ENCODE measurements at places on chromosomes 6 and 20.

DNA sequence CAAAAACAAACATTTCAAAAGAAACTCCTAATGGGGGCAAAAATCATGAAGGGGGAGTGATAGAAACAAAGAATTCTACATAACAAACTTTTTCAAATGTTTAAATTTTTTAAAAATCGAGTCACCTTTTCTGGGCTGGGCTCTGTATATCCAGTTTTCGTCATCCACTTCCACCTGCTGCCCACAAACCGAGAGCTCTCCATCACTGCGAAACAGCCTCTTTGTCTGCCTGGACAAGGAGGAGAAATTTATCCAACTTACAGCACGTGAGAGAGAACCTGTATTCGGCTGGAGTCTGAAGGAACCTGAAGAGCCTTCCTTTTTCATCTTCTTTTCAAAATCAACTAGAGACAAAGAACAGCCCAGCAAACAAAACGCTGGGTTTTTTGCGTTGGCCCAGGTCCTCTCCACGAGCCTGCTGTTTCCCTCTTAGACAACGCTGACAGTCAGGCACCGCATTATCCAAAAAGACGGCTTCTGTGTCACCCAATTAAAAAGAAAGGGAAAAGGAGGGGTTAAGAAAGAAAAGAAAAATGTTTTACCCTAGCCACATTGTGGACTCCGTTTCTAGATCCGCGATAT is 72.4 kb upstream of the NHSL1 start:
- no peak for DNase-seq

DNA sequence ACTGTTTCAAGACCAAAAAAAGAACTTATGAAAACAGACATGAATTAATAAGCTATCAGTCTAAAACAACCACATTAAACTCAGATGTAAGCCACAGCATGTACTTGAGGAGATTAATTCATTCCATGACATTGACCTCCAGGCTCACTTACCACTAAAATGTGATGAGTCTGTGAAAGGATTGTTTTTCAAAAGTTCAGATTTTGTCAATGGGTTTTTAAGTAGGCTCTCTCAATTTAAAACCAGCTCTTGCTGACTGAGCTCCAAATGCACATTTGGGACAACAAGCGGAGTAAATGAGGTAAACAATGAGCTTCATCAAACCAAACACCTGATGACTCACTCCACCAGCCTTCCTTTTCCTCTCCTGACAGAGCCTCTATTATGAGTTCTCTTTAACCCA is 197.0 kb downstream of the SIM1 start:
- DNase-seq: no peak

- no peak for DNase-seq
Observed at GRCh38 chr20:58590679-58591473, 60.2 kb upstream of the STX16 start.

DNA sequence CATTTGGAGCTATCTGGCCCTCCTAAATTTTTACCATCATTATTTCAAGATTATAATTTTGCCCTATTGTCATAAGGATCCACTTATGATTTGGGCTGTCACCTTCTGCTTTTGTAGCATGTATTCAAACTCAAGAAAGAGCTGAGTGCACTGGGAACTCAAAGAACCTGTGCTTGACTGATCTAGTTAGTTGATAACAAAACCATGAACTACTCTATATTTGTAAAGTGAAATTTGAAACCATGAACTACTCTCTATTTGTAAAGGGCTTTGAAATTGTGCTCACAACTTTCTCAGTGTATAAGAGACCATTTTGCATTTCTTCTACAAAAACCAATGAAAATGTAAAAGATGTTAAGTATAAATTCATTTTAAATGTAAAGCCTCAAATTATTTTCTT is 77.5 kb upstream of the POPDC3 start:
- DNase-seq: no peak

DNA sequence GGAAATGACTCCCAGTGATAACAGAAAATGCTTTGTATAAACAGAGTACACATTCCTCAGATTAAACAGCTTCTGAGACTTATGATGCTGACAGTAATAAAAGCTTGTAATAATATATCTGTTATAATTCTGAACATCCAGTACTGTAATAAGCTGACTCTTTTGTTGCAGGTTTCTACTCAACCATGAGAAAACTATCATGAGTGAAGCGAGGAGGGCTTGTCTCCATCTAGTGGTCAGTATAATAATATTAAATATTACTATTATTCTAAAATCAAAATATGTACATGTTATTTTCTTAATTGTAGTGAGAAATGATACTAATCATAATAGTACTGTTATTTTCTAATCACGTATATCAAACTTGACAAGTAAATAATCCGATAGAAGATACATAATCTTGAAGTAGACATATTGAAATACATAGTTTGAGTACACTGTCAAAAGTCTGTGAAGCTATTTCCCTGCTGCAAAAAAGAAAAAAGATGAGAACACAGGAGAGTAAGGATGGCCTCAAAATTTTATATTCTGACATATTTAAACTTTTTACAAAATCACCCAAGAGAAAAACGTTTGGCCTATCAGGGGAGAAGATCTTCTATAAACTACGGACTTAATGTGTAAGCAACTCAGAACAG is 183.1 kb downstream of the MOXD1 start:
- DNase-seq: no peak

DNA sequence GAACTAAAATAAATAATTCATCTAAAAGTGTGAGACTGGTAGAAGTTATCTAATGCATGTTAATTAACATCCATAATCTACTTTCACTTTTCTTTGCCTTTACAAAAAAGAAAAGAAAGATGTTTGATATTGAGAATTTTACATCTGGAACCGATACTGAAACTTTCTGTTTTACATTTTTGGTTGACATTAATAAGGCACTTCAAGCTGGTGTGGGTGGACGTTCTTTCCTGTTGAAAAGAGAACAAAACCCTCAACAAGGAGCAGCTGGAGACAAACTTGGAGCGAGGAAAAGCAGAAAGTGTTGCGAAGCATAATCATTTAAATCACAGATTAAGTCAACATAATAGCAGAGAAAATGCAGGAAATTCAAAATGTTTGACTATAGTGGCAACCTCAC is 575.2 kb upstream of the ADGRB3 start:
- no peak for DNase-seq

DNA sequence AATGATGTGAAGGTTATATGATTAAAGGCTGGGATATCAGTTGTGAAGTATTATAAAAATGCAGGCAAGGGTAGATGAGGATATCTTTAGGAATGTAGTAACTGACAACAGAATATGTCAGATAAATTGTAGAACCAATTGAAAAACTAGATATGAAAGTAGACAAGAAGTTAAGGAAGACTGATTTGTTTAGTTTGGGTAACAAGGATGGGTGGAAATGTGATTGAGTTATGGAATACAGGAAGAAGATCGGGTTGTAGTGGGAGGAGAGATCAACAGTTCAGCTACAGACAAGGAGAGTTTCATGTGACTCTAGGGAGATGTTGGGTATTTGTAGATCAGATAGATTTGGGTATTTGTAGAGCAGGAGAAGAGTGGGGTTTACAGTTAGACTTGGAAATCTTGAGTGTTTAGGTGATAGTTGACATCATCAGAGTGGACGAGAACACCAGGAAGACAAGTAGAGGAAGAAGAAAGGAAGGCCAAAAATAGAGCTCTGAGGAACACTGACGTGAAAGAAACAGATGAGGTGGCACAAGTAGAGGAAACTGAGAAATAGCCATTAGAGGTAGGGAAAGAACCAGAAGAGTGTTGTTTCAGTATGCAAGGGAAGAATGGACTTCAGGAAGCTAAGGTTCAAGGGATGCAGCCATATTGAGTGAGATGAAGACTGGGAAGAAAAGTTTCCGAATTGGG is 12.1 kb upstream of the TSPYL1 start:
- no peak for DNase-seq

- DNase-seq: no peak
Observed at GRCh38 chr20:5551621-5552020, 198.6 kb upstream of the SHLD1 start.

GRCh38 chr6:455006-455585 is 63.5 kb downstream of the IRF4 start:
- peak; percentile 30 for DNase-seq

DNA sequence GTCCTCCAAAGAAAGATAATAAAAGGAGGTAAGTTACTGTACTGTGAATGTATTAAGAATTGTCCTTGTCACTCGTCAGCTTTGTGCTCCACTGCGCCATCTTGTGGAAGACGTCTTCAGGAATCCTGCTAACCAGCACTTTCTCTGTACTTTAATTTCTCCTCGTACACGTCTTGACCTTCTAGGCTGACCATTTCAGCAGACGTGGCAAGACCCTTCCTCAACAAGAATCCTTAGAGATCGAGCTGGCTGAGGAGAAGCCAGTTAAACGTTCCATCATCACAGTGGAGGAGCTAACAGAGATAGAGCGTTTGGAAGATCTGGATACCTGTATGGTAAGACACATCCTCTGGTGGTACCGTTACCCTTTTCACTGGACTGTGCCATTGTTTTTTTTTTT is 95.5 kb upstream of the SCGN start:
- DNase-seq: peak; percentile 74

All from activated CD4-positive, alpha-beta T cell treated with anti-CD3 and anti-CD28 coated beads, Interleukin-10, Interleukin-2, amounts not matched to agents 100 ng/mL and 50 ng/mL, durations not matched to agents 16 hours and 8 hours (primary cell).